ENCODE measurements at places on chromosomes 2 and 18.

- peak; percentile 95 for DNase-seq
Measured at GRCh38 chr2:229297247-229297646, 26.2 kb upstream of the PID1 start.

DNA sequence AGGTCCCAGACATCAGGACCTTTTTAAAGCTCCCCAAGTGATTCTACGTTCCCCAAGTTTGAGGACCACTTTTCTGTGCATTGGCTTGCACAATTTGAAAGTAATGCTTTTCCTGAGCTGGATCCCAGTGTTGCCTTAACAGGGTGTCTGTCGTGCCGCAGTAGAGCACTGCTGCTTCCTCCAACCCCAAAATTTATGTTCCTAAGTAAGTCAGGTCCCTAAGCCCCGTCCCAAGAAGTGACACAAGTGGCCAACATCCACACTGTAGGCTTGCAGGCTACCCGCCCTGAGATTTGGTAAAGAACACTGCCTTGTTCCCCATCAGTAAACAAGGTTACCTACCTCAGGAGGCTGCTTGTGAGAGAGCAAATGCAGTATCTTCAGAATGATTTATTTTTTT lies 2.0 kb downstream of the SFT2D3 start:
- DNase-seq: no peak

DNA sequence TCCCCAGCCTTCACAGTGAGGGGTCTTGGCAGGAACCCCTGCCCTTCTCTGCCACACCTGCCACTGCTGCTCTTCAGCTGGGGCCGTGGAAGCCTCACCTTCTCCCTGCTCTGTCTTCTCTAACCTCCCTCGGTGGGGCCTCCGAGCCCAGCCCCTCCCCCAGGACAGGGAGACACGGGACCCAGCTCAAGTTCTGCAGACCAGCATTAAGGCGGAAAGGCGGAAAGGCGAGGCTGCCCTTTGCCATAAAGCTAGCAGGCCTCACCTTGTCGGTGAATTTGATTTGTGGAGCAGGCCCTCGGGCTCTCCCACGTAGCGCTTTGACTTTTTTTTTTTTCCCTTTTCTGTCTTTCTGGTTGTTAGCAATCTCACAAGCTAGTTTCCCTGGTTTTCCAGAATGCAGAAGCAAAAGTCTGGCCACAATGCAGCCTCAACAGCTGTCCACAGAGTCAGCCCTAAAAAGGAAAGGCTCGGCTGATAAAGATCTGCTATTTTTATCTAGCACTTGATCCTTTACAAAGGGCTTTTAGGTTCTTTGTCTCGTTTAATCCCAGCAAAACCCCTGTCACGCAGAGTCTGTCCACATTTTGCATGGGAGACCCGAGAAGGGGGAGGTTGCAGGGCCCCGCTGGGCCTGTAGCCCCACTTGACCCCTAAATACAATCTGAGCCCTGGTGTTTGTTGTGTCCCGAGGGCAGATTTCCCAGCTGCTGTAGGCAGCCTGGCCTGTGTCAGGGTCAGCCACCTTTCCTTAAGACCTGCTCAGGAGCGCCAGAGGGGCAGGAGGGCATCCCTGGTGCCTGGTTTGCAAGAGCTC lies 6.0 kb downstream of the ITM2C start:
- DNase-seq: peak; percentile 12

GRCh38 chr2:232061265-232061664 lies 99.8 kb downstream of the DIS3L2 start:
- no peak for DNase-seq

- no peak for DNase-seq
Measured at GRCh38 chr2:156164091-156164720, 168.3 kb downstream of the NR4A2 start.

DNA sequence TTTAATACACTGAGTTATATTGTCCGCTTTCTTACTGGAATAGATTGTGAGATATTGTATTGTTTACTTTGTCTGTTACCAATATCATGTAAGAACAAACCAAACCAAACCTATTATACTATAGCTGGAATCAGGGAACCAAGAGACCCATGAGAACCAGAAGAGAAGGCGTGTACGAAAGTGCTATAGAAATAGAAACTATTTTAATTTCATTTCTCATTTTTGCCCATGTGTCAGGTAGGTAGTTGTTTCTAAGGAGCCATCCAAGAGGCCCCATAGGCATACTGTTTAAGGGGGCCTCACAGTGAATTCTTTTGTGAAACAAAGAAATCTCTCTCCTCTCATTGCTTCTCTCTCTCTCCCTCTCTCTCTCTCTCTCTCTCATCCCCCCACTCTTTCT lies 363.6 kb downstream of the RNF144A start:
- DNase-seq: no peak

DNA sequence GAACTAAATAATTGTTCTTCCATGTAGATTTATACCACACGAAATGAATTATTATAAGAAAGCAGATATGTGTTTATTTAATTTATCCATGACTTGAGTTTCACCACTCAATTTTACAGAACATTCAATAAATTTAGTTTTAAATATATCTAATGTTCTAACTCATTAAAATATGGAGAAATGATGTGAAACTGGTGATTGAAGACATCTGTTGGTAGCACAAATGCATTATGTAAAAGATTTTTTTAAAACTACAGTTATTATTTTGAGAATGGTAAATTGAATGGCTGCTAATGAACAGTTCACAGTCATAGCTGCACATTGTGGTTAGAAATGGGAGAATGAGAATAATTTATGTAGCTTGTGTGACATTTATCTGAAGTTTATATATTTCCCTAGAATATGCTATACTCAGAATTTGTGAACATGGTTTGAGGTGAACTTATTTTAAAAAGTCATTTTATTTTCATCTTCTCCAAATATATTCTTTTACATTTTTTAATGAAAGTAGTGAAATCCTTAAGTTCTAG lies 203.5 kb downstream of the DPP4 start:
- no peak for DNase-seq

GRCh38 chr2:60446413-60447267 lies 106.8 kb downstream of the BCL11A start:
- peak; percentile 82 for DNase-seq

DNA sequence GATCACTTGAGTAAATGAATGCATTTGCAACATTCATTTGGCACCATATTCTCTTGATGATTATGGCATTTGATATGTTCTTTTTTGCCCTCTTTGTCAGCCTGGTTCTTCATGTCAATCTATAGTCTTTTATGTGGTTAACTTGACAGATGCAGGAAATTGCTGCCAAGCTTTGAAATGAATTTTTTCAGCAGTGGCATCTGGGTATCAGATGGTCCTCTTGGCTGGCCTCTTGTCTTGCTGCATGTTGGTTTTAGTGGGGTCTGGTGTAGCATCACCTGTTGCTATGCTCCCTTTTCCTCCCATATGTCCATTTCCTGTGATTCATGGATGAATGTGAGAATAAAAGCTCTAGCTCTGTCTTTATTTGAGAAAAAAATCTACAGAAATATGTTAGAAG lies 119.9 kb downstream of the DPP4 start:
- no peak for DNase-seq

GRCh38 chr18:37543321-37543720 lies 22.3 kb downstream of the CELF4 start:
- DNase-seq: no peak

- no peak for DNase-seq
Measured at GRCh38 chr2:158755310-158756087, 39.6 kb upstream of the DAPL1 start.

- no peak for DNase-seq
Measured at GRCh38 chr18:59554796-59555335, 142.4 kb downstream of the CCBE1 start.

DNA sequence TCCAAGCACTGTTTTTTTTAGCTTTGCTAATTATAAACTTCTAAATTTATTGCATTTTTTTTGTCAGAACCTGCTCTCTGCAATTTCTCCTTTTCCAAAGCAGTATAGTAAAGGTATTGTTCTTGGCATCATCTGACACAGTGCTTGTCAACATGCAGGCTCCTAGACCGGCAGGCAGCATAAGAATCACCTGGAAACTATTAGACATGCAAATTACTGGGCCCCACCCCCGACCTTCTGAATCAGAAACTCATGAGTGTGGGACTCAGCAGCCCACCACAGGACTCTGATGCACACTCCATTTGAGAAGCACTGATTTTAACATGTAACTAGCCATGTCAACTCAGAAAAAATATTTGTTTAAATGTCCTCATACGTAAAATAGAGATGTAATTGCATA lies 551.1 kb upstream of the CELF4 start:
- no peak for DNase-seq

DNA sequence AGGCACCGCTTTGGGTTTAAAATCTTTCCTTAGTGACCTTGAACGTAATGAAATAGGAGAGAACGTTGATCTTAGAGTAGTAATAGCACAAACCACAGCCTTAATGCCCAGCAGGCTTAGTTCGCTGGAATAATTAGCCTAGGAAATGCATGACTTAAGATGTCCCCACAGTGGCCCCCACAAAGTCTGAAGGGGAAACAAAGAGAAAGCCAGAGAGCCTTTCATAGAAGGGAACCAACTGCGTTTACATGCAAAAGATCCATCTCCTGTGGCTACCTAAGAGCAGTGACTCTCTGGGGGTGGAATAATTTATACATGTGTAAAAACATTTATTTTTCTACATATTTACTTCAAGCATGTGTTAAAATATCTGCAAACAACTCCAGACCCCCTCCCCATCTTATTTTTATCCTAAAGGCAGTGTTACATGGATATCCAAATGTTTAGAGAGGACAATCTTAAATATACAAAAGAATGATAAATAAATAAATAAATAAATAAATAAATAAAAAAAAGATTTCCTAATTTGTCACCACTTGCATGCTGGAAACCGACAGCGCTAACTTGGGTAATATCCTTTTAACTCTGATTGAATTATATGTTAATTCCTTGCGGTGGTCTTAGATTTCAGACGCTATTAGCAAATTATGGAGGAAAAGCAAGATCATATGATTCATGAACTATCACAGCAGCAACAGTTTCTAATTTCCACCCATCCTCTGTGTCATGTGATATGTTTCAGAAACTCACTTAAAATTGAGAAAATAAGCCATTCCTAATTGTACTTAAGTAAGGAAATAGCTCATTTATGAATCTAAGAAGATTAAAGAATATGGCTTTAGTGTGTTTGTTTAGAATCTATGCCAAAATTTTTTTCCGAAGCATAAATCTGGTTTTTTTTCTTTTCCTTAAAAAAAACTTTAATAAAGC lies 23.4 kb upstream of the CYP1B1 start:
- peak; percentile 63 for DNase-seq

All from inflammatory macrophage treated with lipopolysaccharide for 4 hours (primary cell).